NCI-H524 (cell line): ENCODE measurements at places on chromosomes 1 and 21.
A peak's percentile ranks its signal among the peaks of the same experiment; 100 is the strongest.

GRCh38 chr1:161427733-161428516 is 60.2 kb upstream of the CFAP126 start:
- no peak for DNase-seq

DNA sequence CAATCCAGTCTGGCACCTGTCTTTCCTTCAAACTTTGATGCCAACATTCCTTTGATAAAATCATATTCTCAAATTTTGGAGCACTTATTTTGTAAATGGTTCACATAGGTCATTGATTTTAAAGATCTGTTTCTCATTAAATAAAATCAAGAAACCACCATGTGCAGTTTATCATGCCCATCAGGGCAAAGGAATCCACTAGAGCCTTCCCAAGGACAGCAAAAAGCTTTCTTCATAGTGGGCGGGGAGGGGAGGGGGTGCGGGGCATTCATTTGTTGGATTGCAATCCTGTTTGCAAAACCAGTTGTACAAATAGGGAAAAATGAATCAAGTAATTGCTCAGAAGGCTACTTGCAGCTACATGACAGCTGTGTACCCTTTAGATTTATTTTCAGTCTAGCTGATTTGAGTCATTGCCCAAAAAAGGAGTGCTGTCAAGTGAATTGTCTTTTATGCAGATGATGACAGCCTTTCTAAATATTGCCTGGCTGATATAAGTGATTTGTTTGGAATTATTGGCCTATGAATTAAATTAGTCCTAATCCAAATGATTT is 23.0 kb downstream of the LRRC8B start:
- DNase-seq = peak; percentile 8

GRCh38 chr1:25217015-25217414 is 15.3 kb downstream of the SYF2 start:
- DNase-seq = no peak

- DNase-seq = no peak
These were observed 54.2 kb downstream of the JAK1 start for GRCh38 chr1:64912191-64912590.

GRCh38 chr1:68188644-68189340 is 43.5 kb downstream of the WLS start:
- DNase-seq = no peak

DNA sequence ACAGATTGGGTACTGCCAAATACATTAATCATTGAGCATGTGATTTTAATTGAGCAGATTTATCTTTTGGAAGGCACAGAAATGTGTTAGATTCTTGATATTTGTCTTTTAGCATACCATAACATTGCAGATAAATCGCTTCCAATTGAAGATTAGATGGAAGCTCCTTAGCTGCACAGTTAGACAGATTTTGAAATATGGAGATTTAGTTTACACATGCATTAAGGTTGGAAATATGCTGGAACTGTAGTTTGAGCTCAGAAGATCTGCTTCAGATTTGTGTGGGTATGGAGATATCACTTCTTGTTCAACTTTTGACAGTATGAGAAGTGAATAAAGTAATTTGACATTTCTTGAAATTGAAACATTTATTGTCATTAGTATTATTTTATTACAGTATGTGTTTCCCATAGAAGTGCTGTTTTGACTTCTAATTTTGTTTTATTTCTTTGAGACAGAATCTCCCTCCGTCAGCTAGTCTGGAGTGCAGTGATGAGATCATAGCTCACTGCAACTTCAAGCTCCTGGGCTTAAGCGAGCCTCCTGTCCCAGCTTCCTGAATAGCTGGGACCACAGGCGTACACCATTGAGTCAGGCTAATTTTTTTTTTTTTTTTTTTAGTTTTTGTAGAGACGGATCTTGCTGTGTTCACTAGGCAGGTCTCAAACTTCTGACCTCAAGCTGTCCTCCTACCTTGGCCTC is 29.1 kb downstream of the THRAP3 start:
- DNase-seq = no peak

DNA sequence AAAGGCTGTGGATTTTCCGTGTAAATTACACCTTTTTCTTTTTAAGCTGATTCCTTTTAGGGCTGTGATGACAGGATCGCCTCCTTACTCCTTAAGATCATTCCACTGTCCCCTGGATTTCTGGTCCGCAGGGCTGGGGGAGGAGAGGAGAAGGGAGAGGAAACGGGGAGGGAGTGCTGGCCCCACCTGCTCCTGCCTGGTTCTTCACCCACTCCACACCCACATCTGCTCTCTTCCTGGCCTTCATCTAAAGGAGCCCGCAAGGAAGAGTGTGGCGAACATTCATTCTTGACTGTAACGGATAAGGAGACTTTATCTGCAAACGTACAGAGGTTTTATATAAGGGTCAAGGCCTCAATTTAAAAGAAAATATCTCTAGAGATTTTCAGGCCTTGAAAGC is 242.0 kb downstream of the RHOU start:
- DNase-seq = no peak

DNA sequence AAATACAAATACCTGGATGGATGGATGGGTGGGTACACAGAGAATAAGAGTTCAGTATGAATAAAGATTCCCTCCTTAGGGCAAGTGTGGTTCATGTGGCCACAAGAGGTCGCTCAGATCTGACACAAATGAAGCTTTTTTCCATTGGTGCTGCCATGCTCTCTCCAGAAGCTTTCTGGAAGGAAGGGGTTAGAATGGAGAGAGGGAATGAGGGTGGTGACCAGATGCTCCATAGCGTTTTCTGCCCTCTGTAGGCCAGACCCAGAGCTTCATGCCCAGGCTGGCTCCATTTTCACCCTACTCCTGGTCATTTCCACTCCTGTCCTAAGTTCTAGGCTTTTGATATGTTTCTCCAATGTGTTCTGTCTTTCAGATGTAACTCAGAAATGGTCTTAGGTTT is 3.3 kb upstream of the FCRL6 start:
- peak; percentile 87 for DNase-seq

DNA sequence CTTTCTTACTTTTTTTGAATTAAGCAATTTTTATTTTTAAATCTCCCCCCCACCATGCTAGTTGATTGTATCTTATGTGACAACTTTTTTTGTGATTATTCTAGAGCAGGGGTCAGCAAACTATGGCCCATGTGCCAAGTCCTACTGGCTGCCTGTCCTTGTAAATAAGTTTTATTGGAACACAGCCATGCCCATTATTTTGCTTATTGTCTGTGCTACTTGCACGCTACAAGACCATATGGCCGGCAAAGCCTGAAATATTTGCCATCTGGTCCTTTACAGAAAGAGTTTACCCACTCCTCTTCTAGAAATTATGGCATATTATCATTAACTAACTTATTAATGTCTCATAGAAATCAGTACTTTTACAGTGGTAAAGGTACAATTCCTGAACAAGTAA is 51.7 kb downstream of the AK5 start:
- peak; percentile 92 for DNase-seq

GRCh38 chr1:3550511-3551289 is 60.6 kb downstream of the MEGF6 start:
- DNase-seq = no peak

DNA sequence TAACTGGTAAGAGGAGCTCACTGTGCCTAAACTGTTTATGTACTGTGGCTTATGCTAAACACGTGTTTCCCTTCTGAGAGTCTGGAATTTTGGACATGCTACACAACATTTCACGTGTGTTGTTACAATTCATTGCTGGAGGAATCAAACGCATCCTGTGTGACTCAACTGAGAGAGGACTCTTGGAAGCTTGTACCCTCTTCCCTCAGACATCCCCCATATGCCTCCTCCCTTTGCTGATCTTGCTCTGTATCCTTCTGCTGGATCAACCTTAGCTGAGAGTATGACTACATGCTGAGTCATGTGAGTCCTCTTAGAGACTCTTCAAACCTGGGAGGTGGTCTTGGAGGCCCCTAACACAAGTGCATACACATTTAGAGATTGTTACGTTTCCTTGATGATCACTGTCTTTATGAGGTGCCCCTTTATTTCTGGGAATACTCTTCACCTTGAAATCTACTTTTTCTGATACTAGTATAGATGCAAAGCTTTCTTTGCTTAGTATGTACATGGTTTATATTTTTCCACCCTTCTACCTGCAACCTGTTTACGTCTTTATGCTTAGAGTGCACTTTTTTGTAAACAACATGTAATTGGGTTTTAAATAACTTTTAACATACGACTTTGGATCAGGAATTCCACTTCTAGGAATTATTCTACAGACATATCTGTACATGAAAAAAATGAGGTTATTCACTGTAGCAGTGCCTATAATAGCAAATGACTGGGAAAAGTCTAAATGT is 8.7 kb downstream of the NPHP4 start:
- DNase-seq = no peak

DNA sequence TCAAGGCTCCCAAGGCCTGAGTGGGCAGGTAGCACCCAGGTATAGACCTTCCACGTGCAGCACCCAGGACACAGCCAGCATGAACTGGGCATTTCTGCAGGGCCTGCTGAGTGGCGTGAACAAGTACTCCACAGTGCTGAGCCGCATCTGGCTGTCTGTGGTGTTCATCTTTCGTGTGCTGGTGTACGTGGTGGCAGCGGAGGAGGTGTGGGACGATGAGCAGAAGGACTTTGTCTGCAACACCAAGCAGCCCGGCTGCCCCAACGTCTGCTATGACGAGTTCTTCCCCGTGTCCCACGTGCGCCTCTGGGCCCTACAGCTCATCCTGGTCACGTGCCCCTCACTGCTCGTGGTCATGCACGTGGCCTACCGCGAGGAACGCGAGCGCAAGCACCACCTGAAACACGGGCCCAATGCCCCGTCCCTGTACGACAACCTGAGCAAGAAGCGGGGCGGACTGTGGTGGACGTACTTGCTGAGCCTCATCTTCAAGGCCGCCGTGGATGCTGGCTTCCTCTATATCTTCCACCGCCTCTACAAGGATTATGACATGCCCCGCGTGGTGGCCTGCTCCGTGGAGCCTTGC is 1.7 kb downstream of the GJB4 start:
- DNase-seq = no peak

DNA sequence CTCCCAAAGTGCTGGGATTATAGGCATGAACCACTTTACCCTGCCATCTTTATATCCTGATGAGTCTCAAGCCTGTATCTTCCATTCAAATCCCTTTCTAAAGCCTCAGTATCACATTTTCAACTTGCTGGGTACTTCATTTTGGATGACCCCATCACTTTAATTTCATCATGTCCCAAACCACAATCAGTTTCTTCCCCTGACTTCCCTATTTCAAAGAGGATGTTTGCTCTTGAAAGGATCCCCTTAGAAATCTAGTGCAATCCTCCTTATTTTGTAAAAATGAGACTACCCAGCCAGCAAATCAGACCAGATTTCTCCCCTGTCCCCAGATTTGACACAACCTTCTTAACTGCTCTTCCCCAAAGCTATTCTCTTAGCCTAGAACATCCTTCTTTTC is 7.0 kb upstream of the TRIT1 start:
- no peak for DNase-seq

DNA sequence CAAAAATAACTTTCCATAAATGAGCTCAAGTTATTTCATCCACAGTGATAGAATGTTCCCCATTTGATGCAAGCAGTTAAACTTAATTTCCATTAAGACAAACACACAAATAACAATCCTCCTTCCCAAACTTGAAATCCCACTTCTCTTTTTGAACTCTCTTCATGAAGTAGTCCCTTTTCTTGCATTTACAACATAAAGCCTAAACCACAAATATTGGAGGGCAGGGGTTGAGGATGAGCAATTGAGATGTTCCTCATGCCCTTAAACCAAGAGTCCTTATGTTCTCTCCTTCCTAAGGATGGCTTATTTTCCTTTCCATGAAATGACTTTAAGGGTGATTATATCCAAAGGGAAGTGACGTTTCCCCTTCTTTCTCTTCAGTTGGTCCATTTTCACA is 228.8 kb downstream of the DISC1 start:
- no peak for DNase-seq

- DNase-seq = no peak
These were observed 11.1 kb downstream of the RNF19B start for GRCh38 chr1:32953495-32953894.

- no peak for DNase-seq
These were observed 807.8 kb downstream of the BRINP3 start for GRCh38 chr1:189669846-189670245.

DNA sequence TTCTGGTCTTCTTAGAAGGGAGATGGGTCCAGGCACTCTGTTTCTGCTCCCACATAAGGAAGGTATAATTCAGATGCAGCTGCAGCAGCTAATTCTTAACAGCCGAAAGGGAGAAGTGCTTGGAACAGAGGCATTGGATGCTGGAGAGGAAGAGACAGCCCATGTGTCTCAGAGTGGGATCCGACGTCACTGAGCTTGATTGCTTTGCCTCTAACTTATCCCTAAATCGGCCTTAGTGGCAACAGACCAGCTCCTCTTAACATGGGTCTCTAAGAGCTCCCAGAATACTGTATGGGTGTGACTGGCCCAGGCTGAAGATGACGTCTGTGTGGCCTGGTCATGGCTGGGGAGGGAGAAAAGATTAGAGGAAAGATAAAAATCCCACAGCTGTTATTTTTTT is 40.7 kb upstream of the KCND3 start:
- DNase-seq = peak; percentile 19

DNA sequence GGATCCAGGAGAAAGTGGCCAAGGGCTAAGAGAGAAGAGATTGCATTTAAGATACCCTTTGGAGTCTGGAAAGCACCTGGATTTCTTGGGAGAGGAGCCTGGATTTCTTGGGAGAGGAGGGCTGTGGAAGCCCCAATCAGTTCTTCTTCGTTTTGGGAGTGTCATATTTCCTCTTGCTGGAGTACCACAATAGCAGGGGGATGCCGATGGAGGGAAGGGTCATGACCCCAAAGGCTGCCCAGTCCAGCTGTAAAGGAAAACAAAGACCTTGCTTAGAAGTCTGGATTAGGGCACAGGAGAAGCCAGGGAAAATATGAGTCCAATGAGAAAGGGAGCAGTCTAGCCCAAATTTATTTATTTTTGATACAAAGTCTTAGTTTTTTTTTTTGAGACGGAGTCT is 11.3 kb downstream of the SSR2 start:
- DNase-seq = no peak

- DNase-seq = peak; percentile 79
These were observed 410.1 kb upstream of the PLXNA2 start for GRCh38 chr1:208654241-208654640.

DNA sequence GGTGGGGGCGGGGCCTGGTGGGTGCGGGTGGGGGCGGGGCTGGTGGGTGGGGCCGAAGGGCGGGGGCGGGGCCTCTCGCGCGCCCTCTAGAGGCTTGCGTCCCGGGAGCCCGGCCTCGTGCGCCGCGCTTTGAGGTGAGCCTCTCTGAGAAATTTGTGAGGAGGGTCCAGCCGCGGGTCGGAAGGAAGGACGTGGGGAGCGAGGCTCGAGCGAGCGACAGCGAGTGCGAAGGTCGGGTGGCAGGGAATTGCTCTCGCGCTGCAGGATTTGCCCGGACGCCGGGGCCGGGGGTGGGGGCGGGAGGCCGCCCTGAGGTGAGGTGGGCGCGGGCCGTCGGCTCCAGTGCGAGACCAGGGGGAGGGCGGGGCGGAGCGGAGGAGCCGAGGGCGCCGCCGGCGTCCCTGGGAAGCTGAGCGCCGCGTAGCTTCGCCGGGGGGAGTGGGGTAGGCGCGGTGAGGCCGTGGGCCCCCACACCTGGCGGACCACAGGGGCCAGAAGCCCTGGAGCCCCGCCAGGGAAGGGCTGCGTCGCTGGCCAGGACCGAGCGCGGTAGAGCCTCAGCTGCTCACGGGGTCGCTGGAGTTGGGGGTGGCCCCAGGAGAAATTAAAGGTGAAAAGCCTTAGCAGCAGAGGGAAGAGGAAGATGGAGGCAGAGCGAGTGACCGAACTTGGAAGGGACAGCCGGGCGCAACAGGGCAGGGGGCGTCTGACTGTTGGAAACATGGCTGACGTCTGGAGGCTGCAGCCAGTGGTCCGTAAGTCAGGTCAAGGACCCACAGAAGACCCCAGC is 754 bp upstream of the LSS start:
- peak; percentile 67 for DNase-seq

- DNase-seq = no peak
These were observed 179.0 kb upstream of the TNR start for GRCh38 chr1:175922254-175922881.
